ENCODE measurements at places on chromosomes 3 and 15.

DNA sequence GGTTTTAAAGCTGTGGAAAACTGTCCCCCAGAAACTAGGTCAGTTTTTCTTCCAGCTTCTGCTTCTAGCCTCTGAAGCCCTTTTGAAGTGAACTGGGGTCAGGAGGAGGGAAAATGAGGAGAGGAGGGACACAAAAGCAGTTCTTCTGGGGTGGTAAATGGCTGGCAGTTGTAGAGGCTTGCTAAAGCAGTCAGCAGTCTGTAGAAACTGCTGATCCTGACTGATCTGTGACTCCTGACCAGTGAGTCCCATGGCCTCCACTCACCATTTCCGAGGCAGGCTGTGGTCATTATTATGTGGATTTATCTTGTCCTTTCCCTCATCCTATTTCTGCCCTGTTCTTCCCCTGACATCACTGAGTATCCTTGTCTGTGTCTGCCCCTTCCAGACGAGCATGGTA, 276.4 kb upstream of the ROPN1 start:
- no peak for DNase-seq

DNA sequence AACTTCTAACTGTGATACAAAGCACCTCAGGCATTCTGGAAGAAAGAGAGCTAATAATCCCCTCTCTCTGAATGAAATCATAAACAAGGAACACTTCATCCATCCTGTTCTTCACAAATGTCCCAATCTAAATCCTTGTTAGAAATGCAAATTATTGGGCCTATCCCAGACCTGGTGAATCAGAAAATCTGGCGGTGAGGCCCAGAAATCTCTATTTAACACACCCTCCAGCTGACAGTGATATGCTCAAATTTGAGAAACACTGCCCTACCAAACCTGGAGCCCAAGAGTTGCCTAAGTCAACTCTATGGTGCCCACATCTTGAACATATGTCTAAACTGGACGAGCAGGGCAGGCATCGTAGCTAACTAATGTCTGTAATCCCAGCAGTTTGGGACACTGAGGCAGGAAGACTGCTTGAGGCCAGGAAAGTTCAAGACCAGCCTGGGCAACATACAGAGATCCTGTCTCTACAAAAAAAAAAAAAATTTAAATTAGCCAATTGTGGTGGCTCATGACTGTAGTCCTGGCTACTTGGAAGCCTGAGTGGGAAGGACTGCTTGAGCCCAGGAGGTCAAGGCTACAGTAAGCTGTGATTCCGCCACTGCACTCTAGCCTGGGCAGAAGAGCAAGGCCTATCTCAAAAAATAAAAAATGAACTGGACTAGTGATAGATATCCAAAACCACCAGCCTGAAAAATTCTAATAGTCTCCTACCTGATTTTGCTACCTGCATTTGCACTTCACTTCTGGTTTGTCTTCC, 23.1 kb downstream of the SCAP start:
- DNase-seq: no peak

DNA sequence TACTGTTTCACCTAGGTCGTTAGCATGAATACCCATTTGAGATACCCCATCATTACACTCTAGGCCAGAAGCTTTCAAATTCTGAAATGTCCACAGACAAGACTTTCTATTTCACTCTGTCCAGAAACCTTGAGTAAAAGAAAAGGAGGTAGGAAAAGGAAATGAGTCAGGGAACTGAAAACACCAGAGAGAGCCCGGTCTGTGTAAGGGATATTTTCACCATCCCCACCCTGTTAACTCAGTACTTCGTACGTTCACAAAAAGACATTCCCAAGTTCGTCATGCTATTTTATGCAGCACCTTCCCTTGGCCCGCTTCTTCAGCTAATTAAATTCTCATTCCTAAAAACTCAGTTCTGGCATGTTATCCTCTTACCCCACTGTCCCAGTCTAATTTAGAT, 89.4 kb upstream of the SOX2 start:
- DNase-seq: no peak

DNA sequence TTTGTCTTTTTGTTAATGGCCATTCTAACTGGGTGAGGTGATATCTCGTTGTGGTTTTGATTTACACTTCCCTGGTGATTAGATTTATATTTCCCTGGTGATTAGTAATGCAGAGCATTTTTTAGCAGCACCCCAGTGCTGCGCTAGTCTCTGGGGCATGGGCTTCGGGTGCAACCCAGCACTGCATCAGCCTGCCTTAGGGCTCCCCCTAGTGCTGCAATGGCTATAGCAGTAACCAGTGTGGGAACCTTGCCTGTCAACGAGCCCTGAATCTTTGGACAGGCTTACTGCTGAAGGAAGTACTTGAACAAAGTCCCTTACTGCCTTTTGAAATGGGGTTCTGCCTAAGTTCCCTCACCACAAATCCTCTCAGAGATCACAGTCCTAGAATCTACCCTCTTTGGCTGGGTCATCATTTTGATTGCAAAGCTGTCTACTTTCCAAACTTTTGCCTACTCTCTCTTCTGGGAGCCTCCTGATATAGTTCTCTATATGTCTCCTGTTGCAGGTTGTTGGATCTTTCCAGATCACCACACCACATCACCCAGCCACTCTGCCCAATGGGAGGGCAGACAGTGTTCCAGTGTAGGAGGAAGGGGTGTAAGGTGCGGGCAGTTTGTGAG, 79.2 kb upstream of the CCNL1 start:
- DNase-seq: peak; percentile 23

DNA sequence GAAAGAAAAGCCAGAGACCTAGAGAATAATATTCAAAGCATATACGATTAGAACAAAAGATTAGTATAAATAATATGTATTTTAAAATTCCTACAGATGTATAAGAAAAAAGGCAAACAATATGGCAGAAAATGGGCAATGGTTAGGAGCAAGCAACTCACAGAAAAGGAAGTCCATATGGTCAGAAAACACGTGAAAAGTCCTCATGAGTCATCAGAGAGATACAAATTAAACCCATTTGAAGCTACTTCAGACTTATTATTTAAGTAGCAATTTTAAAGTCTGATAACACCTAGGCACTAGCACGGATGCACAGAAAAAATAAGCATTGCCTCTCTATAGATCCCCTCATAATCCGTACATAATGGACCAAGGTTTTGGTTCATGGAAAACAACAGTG, 25.6 kb downstream of the SLC7A14 start:
- DNase-seq: no peak

GRCh38 chr3:14935592-14936345, 11.6 kb upstream of the NR2C2 start:
- no peak for DNase-seq

GRCh38 chr3:66593978-66594377, 93.2 kb upstream of the LRIG1 start:
- peak; percentile 26 for DNase-seq

- no peak for DNase-seq
Observed at GRCh38 chr3:4589475-4590097, 96.4 kb downstream of the ITPR1 start.

Measured in dermis microvascular lymphatic vessel endothelial cell (primary cell).